ENCODE measurements at places on chromosomes 1 and 21. TPM values are rescaled to one million over a fixed set of nuclear protein-coding genes. Genes with fewer than 3 reads are reported as not detected.

GRCh38 chr1:157045250-157046218 lies at the start of gene ARHGEF11:
TSS of gene ARHGEF11 (minus strand) at chr1:157045742. CDS start at chr1:157044330, 1,412 bp downstream.
- DNase-seq: peak; percentile 96

DNA sequence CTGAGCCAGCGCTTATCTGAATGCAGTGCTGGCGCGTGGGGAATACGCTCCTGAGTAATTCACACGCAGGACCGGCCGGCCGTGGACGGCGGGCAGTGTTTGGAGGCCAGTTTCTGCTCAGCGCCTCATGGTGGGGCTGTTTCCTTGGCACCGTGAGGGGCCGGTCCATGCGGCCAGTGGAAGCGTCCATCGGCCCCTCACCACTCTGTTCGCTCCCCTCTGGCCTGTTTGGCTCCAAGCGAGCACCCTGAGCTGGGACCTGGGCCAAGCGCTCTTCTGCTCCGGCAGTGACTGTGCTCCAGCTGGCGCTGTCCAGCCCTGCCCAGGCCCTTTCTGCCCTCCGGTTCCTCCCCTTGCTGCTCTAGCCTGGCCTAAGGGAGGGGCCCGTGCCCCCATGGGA lies 16.3 kb upstream of the PLCH2 start:
- peak; percentile 54 for DNase-seq

DNA sequence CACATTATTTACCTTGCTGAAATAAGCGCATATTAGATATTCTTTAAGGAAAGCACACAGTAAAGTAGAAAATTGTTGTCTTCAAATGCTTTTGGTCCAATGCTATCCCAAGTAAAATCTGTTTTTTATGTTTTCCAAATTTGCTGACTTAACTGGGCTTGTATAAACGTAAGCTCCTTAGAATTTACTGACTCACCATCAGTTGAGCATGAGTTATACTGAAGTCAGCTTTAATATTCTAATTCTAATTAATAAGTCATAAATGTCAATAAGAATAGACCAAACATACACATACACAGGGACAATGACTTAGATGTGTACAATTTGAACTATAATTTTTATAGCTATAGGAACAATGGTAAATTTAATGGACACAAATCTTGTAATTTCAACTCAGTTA lies 319.2 kb downstream of the TPR start:
- no peak for DNase-seq

DNA sequence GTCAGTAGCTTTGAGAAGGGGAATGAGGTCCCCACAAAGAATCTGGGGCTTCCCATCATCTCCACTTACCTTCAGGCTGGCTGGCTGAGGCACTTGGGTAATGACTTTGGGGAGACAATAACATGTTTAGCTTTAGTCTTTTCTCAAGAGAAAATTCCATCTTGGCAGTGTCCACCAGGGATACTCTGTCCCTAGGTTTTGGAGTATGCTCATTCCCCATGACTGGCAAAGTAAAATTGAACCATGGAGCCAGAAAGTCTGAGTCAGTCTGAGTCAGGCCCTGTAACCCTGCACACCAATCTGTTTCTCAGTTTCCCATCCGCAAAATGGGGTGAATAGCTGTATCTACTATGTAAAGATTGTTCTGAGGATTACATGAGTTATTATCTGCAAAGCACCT lies 28.2 kb downstream of the RUNX1 start:
- DNase-seq: no peak

GRCh38 chr21:31484219-31484618 lies 140.2 kb upstream of the TIAM1 start:
- no peak for DNase-seq

- no peak for DNase-seq
Observed at GRCh38 chr1:245434280-245434679, 279.5 kb downstream of the KIF26B start.

- DNase-seq: no peak
Observed at GRCh38 chr1:30413606-30414005, 309.8 kb downstream of the MATN1 start.

Gene RNF186
- total RNA-seq: not detected

Gene AMY1C
- total RNA-seq: 0.21 TPM

Gene SLC35E2B
- total RNA-seq: 36.9 TPM

Gene BSDC1
- total RNA-seq: 67.4 TPM

Gene TMED5
- total RNA-seq: 35.8 TPM

Data from tongue (tissue), 3 donors.